Uterus (tissue), 4 donors: ENCODE measurements at places on chromosomes 1 and 21. TPM values are rescaled to one million over a fixed set of nuclear protein-coding genes. Genes with fewer than 3 reads are reported as not detected.

SLC2A5 gene
- 1.1 TPM for total RNA-seq

KRTAP23-1 gene
- total RNA-seq = not detected

SPRR1B gene
- total RNA-seq = not detected

- H3K36me3 ChIP-seq = no peaks in the 10 kb centered on the region
- DNase-seq = no peak
- H3K27ac ChIP-seq = no peak overlapping the region
- no peak overlapping the region for H3K4me3 ChIP-seq
- no peaks in the 10 kb centered on the region for H3K27me3 ChIP-seq
- H3K4me1 ChIP-seq = no peaks in the 10 kb centered on the region
These were observed 123.6 kb downstream of the TGFB2 start for GRCh38 chr1:218468711-218469110.

DNA sequence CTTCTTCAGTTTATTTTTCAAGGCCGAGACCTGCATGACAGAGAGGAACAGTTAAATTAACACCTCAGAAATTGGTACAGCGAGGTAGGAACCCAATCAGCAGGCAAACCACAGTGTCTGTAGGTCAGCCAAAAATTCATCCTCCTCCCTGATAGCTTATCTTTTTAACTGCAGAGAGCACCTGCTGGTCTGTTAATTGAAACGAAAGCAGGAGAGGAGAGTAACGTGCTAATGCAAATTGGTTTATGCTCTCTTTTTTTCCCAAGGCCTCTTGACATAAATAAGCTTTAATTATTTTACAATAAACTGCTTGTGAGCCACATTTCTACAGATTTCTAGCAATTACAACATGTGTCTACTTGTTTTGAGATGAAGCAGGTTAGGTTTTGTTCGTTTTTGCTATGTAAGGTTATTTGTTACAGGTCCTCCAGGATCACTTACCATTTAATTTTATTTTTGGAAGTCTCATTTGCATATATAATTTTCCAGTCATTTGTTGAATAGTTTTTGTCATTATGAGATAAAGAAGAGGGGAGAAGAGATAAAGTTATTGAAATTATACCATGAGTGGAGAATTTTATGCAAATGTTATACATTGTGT is 179.9 kb downstream of the DENND1B start:
- H3K36me3 ChIP-seq = no peaks in the 10 kb centered on the region
- H3K4me1 ChIP-seq = no peaks in the 10 kb centered on the region
- H3K4me3 ChIP-seq = no peak overlapping the region
- H3K27me3 ChIP-seq = no peaks in the 10 kb centered on the region

GRCh38 chr1:58573705-58574591 is 3.1 kb downstream of the TACSTD2 start:
- no peak overlapping the region for H3K4me3 ChIP-seq
- H3K27ac ChIP-seq = no peak overlapping the region
- no peaks in the 10 kb centered on the region for H3K36me3 ChIP-seq
